ENCODE measurements at places on chromosomes 6 and 20. TPM values are rescaled to one million over a fixed set of nuclear protein-coding genes. Genes with fewer than 3 reads are reported as not detected.

DNA sequence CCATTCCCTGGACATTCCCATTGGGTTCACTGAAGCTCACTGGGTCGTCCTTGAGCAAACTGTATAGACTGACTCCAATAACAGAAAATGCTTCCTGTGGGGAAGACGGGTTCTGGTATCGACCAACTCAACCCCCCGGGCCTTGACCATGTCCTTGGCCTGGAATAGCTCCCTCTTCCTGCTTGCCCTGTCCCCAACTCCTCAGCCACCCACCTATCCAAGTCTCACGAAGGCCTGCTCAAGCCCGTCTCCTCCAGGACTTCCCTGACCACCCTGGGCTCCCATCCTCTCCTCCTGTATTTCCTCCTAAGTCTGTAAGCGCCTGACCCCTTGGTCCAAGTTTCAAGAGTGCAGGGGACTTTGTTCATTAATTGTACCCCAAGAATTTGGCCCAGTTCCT lies 2.8 kb upstream of the HMGA1 start:
- DNase-seq = no peak

GRCh38 chr6:85041376-85041775 lies 277.0 kb upstream of the TBX18 start:
- DNase-seq = no peak

GRCh38 chr6:120447605-120448004 lies 886.7 kb downstream of the TBC1D32 start:
- DNase-seq = no peak

GRCh38 chr20:31638816-31639215 lies 1.1 kb downstream of the COX4I2 start:
- DNase-seq = no peak

Gene ZC3H12D
- total RNA-seq = not detected

Gene HSPA12B
- not detected for total RNA-seq

Gene SSTR4
- not detected for total RNA-seq
